ENCODE measurements at places on chromosomes 16 and 17.

GRCh38 chr17:62912363-62912762 lies 53.7 kb upstream of the TANC2 start:
- no peak for DNase-seq

GRCh38 chr16:82820855-82821254 lies 194.1 kb downstream of the CDH13 start:
- DNase-seq: no peak

- DNase-seq: no peak
Observed at GRCh38 chr16:48365025-48365600, 20.1 kb downstream of the SIAH1 start.

- no peak for DNase-seq
Observed at GRCh38 chr17:82866590-82867191, 26.9 kb upstream of the ZNF750 start.

GRCh38 chr16:66899310-66899944 lies 19.1 kb downstream of the PDP2 start:
- DNase-seq: no peak

DNA sequence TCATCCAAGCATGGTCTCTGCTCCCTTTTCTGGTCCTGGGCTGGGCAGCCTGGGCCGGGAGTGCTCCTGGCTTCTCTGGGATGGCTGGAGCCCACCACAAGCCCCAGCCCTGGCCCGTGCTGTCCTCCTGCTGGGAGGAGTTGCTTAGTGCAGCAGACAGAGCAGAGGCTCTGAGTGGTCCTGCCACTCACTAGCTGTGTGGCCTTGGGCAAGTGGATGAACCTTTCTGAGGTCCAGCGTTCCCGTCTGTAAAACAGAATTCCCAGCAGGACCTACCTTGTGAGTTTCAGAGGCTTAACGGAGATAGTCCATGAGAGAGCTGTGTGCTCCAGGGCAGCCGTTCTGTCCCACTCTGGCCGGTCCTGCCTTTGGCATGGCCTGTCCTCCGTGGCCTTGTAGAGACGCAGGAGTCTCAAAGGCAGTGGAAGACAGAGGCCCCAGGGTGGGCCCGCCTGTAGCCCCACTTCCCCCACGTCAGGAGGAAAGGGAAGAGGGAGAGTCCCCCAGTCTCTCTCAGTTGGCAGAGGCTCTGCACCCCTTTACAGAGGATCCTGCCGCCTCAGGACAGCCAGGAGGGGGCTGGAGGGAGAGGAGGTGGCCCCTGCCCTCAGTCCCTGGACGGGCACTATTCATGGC lies 7.8 kb downstream of the MYO15B start:
- no peak for DNase-seq

DNA sequence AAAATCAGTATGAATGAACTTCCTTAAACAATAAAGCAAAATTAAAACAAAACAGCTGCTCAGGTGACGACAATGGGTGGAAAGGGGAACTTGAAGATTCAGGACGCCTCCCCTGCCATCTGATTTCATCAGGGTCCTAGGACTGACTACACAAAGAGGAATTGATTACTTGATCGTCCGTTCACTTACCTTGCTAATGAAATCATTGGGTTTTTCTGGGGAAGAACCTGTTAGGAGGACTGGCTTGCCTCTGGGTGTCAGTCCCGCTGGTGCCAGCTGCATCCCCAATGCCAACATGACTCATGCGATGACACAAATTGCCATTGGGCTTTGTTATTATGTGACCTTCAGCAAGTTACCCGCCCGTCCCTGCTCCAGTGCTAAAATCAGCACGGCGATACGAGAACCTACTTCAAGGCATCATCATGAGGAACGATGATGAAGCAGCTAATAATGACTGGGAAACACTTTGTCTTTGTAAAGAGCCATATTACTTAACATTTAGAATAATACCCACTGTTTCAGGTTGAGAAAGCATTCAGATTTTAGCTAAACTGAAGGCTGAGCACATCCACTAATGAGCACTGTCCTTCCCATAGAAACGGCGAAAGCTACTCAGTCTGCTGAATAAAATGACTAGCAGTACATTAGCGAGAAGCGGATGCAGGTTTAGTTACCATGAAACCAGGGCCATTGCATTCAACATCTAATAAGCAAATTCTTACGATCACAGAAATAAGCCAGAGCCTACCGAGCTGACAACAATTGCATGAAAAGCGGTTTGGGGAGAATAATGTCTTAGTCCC lies 139.4 kb downstream of the ZFHX3 start:
- DNase-seq: no peak

DNA sequence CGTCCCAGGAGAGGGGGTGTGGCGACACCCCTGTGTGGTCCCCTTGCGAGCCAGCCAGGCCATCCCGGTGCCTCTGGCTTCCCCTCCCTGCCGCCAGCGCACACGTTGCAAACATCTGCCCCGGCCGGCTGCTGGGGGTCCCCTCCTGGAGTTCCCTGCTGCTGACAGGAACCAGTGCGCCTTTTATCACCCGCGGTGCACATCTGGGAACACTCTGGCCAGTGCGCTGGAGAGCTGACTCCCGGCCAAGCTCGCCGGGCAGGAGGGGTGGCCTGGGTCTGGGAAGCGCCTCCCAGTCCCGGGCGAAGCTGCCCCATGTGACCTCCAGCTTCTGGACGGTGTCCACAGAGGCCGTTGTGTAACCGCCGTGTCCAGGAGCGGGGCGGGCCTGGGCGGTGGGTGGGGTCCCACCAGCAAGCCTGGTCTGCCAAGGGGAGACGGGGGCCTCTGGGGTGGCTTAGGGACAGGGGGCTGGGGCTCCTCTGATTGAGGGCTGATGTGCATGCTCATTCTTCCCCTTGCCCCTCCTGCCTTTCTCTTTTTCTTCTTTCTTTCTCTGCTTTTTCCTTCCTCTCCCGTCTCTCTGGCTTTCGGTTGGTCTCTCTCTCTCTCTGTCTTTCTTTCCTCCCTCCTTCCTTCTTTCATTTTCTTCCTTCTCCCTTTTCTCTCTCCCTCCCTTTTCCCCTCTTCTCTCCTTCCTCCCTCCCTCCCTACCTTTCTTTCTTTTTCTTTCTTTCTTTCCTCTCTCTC lies 25.2 kb upstream of the CIBAR2 start:
- DNase-seq: no peak

DNA sequence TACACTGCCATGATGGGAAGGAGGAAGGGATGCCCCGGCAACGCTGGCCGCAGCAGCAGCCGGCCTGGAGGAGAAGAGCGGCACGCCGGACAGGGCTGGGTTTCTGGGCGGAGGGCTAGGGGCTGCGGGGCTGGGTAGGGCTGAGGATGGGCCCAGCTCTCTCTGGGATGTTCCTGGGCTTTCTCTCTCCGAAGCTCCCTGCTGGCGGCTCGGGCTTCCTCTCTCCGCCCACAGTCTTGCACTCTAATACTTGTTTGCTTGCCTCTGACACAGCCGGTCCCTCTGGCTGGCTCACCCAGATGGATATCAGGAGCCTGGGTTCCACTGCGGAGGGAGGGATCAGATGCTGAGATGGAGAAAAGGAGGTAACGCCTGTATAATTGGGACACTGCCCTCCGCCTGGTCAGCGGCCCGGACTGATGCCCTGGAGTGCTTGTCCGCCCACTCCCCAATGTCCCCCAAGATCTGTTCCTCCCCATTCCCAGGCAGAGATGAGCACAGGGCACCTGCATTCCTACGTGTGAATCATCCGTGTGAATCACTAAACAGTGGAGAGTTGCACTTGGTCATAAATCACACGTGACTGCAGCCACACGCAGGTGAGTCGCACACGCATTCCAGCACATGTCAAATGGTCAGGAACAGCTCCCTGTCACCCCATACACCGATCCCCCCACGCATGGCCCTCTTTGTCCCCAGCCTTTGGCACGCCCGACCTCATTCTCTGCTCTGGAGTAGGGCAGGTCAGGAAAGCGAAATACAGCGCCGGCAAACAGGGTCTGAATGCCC lies at the start of gene ALOXE3:
Gene ALOXE3, minus strand, starts transcription at position 535 of the 789 bp plus-strand sequence. Its CDS starts 524 bp downstream, at position 11.
- DNase-seq: peak; percentile 47

DNA sequence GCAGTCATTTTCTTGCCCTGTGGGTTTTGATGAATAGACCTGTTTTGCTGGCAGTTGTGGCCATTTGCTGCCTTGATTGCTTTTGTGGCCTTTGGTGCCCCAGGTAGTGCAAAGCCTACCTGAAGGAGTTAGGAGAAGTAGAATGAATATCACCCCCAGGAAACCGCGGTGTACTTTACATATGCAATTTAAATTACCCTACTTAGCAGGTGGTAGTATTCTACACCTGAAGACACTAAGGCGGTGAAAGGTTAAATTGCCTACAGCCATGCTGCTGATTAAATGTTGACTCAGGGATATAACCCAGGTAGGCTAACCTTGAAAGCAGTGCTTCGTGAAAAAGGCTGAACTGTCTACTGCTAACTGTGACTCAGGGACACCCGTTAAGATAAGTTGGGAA lies 27.2 kb upstream of the WWOX start:
- DNase-seq: no peak

GRCh38 chr17:43142153-43142552 lies 17.0 kb upstream of the BRCA1 start:
- no peak for DNase-seq

GRCh38 chr17:78355045-78355641 lies 4.7 kb downstream of the SOCS3 start:
- peak; percentile 59 for DNase-seq

DNA sequence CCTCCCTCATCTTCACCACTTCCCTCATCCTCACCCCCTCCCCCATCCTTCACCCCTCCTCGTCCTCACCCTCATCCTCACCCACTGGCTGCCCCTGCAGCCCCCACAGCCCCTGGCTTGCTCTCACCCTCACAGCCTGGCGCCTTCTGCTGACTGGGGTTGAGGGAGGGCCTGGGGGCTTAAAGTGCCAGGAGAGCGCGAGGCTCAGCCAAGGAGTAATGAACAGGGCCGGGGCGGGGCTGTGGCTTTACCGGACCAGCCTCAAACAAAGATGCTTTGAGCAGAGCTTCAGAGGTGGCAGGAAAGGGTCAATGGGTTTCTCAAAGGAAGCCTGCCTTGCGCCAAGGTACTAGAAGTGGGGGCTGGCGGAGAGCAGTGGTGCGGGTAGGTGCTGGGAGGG lies at the start of gene PRSS33:
Gene PRSS33, minus strand, starts transcription at position 155 of the 400 bp plus-strand sequence. CDS start 1,013 bp downstream, outside the sequence.
- no peak for DNase-seq

DNA sequence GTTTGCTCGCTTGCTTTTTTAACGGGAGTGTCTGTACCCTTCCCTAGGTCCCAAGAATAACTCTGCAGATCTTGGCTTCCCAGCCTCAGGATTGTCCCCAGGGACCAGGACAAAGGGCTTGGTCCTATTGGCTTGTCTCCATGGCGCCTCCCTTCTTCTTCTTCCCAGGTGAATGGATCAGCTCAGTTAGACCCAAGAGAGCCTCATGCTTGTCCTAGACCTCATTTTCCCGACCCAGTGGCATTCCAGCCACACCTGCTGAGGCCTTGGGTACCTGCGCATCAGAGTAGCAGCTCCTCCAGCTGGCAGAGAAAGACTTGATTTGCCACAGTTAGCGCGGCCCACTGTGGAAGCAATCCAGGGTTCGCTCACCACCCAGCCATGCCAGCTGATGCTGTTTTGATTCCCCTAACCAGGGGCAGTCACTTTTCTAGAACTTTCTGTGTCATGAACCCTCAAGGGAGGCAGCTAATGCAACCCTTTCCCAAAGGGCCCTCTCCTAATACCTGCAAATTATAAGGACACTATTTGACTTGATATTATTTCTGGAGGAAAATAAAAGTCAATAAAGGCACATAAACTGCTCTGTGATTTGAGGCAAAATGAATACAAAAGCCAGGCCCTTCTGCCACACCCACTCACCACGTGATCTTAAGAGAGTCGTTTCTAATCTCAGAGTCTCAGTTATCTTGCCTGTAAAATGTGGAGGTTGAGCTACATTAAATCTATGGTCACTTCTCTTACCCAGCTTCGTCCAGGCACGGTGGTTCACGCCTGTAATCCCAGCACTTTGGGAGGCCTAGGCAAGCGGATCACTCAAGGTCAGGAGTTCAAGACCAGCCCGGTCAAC lies 13.9 kb downstream of the GPR142 start:
- DNase-seq: no peak

DNA sequence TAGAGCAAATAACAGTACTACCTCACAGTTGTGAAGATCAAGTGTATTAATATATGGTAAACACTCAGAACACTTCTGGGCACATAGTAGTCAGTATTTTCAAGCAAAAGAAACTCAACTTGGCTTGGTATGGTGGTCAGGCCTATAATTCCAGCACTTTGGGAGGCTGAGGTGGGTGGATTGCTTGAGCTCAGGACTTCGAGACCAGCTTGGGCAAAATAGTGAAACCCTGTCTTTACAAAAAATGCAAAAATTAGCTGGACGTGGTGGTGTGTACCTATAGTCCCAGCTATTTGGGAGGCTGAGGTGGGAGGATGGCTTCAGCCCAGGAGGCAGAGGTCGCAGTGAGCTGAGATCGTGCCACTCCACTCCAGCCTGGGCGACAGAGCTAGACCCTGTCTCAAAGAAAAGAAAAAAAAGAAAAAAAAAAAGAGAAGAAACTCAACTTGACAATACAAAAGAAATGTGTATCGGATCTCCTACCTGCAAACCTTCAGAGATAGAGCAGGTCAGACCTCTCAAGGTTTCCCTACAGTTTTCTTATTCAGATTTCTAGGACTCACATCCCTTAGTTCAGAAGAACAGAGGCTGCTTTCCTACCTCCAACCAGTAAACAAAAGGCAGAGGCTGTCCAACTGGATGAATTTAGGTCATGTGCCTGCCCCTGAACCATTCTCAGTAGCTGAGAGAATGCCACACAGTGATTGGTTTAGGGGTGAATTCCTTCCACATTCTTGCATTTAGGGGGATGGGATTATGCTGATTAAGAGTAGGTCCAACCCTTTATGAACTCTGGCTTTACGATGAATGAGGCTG lies 1.7 kb upstream of the KPNA2 start:
- no peak for DNase-seq

DNA sequence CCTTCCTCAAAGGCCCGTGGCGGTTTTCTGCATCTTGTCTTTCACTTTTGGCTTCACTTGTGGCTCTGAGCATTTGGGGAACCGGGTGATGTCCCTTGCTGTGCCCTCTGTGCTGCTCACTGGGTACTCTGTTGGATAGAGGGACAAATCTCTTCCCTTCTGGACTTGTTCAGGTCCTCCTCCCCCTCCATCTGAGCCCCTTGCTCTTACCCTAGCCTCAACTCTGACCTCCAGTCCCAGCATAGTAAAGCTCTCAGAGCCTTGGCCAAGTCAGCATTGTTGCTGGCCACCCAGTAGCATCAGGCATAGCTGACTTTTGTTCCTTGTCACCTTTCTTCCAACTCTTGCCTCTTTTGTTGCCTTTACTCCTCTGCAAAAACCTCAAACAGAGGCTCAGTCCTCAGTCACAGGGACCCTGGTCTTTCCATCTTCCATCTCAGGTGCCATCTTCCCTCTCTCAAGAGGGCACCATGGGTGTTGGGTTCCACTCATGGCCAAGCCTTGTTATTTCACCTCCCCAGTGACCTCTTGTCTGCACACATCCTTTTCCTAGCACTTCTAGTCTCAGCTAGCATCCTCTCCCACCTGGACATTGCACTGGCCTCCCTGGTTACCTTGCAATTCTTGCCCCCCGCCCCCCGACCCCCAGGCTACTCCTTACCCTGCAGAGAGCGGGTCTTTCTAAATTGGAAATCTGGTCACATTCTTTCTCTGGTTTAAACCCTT lies 393 bp upstream of the PSMB10 start:
- peak; percentile 92 for DNase-seq

GRCh38 chr16:79645701-79646100 lies 45.2 kb upstream of the MAF start:
- no peak for DNase-seq

GRCh38 chr16:79871906-79872305 lies 271.4 kb upstream of the MAF start:
- DNase-seq: no peak

GRCh38 chr17:77311371-77311981 lies 170.7 kb downstream of the SEC14L1 start:
- DNase-seq: no peak

GRCh38 chr16:81876273-81876900 lies 97.3 kb downstream of the PLCG2 start:
- no peak for DNase-seq

GRCh38 chr17:57849163-57849873 lies 526 bp downstream of the MRPS23 start:
- peak; percentile 24 for DNase-seq

Data from activated CD8-positive, alpha-beta T cell treated with anti-CD3 and anti-CD28 coated beads for 36 hours (primary cell).